ENCODE measurements at places on chromosomes 6 and 20.
A peak's percentile ranks its signal among the peaks of the same experiment; 100 is the strongest.

DNA sequence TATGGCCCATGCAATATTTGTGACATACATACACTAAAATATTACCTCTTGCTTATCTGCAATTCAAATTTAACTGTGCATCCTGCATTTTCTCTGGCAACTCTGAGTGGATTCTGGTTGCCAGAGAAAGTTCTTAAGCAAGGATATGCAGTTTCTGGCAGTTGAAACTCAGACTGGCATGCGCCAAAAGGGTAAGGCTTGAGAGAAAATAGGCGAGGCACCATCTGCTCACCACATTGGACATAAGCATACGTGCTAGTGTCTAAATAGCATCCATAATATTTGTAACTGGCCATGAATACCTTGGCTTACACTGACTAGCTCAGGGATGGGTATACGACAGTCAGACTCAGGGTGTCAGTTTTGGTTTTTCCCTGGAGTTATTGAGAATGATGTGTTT, 465.1 kb downstream of the DOK5 start:
- DNase-seq: no peak

- no peak for DNase-seq
Measured at GRCh38 chr6:2615251-2615650, 135.5 kb downstream of the MYLK4 start.

DNA sequence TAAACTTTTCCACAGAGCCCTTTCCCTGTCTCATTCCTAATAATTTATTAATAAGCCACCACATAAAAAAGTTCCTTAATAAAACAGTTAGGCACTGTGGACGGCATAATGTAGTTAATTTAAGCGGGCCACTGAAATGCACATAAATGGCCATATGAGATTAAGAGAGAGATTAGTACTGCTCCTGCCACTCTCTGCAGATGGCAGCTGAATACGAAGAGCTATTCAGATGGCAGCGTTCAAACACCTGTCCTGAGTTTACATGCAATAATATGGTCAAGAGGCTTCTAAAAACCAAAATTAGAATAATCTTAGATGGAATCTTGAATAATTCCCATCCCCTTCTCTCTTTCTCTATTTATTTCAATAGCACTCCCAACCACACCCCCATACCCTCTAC, 461.8 kb downstream of the PKHD1 start:
- no peak for DNase-seq

GRCh38 chr20:41003143-41003935, 25.3 kb upstream of the TOP1 start:
- no peak for DNase-seq

GRCh38 chr6:167799033-167799821, 27.5 kb upstream of the AFDN start:
- DNase-seq: peak; percentile 54

DNA sequence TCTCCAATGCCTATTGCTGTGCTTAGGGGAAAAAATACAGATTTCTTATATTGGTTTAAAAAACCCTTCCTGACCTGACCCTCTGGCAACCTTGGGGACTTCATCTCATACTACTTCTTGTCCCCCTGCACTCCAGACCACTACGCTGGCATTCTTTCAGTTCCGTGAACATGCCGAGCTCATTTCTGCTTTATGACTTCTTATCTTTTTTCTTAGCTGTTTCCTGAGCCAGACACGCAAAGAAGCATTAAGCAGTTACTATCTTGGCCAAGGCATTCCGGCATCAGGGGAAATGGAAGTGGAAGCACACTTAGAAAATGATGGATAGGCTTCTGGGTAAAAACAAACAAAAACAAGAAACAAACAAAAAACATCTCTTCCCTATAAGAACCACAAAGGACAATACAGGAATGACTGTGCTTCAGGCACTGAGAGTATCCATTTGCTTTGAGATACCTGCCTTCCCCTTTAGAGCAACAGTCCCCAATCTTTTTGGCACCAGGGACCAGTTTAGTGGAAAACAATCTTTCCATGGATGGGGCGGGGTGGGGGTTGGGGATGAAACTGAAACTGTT, 4.4 kb upstream of the CCDC28A start:
- DNase-seq: no peak

GRCh38 chr20:63183422-63184146, 32.3 kb downstream of the YTHDF1 start:
- DNase-seq: peak; percentile 49

DNA sequence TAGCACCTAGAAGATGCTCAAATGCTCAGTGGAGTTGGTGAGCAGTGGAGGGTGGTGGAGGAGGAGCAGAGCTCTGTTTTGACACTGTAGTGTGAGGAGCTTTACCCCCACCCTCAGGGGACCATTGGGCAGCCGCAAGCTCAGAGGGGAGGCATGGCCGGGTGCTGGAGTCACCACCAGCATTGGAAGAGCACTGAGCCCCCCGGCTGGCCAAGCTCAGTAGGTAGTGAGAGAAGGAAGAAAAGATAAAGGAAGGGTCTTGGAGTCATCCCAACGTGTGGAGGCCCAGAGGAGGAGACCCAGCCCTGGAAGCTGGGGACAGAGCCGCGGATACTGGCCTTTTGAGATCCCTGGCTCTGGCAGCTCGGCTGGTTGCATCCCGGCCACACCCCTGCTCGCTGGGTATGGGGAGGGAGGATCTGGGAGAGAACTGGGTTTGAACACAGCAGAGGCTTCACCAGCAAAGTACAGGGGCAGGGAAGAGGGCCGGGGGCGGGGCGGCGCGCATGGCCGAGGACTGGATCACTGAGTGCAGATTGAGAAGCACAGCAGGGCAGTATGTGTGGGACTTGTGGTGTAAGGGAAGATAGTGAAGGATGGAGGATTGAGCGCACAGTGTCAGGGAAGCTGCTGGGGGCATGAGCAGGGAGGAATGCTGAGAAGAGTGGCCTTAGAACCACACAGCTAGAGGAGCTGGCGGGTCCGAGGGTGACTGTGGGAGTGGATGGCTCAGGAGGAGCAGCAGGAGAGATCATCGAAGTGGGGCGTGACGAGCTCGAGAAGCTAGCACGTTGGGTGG, 24.4 kb downstream of the SYNDIG1 start:
- no peak for DNase-seq

DNA sequence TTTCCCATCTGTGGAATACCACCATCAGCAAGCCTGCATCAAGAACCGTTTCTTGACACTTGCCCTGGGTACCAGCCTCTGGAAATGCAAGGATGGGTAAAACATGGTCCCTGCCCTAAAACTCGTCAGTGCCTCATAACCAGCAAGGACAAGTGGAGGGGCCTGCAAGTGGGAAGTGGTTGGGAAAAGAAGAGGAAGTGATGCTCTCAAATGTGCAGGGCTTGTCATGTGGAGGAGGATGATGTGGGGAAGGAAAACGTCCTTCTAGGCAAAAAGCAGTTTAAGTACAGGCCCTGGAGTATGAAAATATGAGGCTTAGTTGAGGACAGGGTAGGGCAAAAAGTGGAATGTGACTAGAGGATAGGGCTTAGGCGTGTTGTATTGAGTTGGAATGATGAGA, 19.0 kb downstream of the RREB1 start:
- DNase-seq: no peak

GRCh38 chr6:54135665-54136369, 24.6 kb downstream of the MLIP start:
- DNase-seq: peak; percentile 71

- no peak for DNase-seq
Measured at GRCh38 chr6:84103029-84103428, 69.5 kb downstream of the MRAP2 start.

DNA sequence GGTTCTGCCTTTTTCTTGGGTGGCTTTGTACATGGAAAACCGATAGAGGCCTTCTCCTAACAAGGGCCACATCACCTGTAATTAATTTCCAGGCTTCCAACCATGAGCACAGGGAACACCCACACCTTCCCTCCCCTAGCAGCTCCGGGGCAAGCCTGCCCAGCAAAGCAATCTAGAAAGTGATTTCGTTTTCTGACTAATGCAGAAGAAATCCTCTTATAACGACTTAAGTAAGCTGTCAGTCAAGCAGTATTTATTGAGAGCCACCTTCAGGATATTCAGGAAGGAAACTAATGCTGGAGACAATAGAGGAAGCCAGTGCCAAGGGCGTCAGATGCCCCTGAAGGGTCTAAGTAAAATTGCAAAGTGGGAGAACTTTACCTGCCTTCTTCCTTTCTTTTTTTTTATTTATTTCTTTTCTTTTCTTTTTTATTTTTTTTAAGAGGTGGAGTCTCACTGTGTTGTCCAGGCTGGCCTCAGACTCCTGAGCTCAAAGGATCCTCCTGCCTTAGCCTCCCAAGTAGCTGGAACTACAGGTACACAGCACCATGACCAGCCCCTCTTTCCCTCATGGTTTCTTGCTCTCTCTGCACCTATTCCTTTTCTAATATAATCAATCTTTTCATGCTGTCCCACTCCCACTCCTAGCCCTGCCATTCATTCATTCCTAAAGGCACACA, 67.5 kb upstream of the MBOAT1 start:
- no peak for DNase-seq

- DNase-seq: no peak
Measured at GRCh38 chr6:148556410-148556809, 190.4 kb upstream of the UST start.

DNA sequence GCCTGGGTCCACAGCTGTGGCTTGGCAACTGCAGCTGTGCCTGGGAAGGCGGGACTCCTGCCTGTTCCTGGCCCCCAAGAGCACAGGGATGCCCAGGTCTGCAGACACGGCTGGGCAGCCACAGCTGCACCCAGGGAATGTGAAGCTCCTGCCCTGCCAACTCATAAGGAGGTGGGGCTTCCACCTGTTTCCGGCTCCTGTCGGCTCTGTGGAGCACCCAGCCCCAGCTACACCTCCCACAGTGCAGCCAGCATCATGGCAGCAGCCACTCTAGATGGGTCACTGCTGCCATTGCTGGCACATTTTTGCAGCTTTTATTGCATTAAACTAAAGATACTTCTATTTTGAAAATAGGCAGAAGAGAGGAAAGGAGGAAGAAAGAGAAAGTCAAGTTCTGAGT, 207.9 kb downstream of the SAMD5 start:
- DNase-seq: no peak

GRCh38 chr6:13409991-13410390, 77.4 kb downstream of the GFOD1 start:
- no peak for DNase-seq

- no peak for DNase-seq
Measured at GRCh38 chr6:110618591-110619267, 142.3 kb upstream of the SLC22A16 start.

DNA sequence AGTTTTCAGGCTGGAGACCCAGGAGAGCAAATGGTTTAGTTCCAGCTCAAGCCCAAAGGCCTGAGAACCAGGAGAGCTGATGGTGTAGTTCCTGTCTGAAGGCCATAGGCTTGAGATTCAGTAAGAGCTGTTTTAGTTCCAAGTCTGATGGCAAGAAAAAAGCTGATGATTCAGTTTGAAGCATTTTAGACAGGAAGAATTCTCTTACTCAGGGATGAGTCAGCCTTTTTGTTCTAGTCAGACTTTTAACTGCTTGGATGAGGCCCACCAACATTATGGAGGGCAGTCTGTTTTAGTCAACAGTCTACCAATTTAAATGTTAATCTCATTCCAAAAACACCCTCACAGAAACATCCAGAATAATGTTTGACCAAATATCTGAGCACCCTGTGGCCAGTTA, 2.5 kb downstream of the ZSCAN26 start:
- no peak for DNase-seq

- no peak for DNase-seq
Measured at GRCh38 chr20:37243937-37244571, 17.6 kb downstream of the GHRH start.

DNA sequence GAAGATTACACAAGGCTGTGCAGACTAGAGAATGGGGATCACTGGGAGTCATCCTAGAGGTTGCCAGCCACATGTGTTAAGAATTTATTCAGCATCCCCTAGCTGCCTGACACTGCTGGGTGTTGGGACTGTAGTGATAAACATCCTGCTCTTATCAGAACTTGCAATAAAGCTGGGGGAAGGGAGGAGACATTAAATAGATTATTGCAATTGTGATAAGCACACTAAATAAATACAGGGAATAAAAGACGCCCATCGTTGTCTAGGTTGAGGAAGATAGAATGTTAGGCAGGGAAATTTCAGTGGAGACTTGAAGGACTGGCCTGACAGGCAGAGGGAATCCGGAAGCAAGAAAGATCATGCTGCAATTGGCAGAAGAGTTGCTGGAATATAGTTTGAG, 33.2 kb upstream of the TRAM2 start:
- DNase-seq: no peak

DNA sequence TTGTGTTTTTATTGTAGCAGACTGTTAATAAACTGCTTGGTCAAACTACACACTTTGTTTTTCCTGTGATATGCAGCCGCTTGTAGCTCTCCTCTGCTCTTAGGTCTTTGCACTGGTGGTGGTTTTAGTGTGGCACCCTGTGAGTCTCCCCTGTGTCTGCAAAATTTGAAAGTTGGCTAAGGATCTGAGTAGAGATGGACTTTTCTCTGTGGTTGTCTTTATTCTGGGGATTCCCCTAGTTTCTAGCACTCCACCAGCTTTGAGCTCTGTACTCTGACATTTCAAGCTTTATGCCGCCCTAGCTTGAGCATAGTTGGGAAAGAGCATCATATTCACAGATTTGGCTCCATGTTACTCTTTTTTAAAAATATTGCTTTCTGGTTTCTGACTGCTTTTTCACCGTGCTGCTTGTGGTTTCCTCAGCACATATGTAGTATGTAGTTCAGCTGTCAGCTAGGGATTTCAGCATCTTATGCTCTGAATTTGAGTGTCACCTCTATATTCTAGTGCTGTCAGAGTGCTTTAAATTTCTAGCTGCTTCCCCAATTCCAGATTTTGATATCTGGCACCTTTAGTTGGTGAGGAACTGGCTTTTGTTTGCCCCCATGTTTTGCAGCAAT, 25.4 kb downstream of the CDYL start:
- DNase-seq: no peak

- no peak for DNase-seq
Measured at GRCh38 chr20:48769069-48769983, 58.5 kb downstream of the PREX1 start.

- DNase-seq: no peak
Measured at GRCh38 chr20:59764037-59764436, 159.7 kb downstream of the PHACTR3 start.

DNA sequence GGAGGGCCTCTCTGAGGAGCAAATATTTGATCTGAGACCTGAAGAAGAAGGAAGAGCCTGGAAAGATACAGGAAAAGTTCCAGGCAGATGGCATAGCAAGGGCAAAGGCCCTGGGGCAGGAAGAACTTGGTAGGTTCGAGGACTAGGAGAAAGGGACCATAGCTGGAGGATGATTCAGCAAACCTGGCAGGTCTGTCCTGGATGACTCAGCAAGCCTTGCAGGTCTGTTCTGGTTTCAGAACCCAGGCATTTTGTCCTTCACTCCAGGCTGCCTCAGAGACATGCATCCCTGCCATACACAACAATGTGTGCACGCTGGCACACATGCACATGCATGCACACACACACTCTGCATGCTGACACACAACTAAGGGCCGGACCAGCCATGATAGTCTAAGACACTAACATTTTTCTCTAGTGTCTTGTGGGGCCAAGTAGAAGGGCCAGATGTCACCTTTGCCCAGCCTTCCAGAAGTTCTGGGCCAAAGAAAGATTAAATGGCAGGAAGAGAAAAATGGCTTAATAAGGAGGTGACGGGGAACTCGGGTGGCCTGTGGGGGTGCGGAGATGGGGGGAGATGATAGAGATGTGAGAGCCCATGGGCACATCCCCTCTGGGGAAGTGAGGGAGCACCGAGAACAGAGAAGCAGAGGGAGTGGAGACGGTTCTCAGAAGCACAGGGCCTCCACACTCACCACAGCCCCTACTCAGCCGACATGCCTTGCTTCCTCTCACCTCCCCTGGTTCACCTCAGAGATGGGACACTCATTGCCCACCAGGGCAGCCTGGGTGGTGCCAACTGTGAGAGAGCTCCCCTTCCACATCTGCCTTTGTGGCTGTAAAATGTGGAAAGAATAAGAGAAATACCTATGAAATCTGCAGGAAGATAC, 15.4 kb upstream of the TRIB3 start:
- DNase-seq: no peak

GRCh38 chr6:165767228-165767627, 104.2 kb upstream of the PDE10A start:
- no peak for DNase-seq

Measured in kidney (tissue), 22 donors.